ENCODE measurements at places on chromosomes 6 and 20.

DNA sequence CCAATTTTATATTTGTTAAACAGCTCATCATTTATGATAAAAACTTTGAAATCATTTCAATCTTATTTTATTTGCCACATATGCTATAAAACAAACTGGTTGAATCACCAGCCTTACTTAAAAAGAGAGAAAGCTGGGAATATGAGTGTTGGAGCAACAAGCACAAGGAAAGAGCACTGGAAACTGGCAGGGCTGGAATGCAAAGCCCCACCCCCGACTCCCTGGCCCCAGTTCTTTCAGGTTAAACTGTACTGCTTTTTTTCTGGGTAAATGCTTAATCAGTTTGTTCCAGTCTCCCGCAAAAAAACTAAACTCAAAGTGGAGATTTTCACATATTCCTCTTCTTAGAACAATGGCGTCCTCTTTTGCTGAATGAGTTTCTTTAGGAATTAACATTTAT is 433.8 kb upstream of the NOX3 start:
- no peak for DNase-seq

- DNase-seq, result no peak
These were observed 715.8 kb upstream of the HS3ST5 start for GRCh38 chr6:115058414-115059211.

DNA sequence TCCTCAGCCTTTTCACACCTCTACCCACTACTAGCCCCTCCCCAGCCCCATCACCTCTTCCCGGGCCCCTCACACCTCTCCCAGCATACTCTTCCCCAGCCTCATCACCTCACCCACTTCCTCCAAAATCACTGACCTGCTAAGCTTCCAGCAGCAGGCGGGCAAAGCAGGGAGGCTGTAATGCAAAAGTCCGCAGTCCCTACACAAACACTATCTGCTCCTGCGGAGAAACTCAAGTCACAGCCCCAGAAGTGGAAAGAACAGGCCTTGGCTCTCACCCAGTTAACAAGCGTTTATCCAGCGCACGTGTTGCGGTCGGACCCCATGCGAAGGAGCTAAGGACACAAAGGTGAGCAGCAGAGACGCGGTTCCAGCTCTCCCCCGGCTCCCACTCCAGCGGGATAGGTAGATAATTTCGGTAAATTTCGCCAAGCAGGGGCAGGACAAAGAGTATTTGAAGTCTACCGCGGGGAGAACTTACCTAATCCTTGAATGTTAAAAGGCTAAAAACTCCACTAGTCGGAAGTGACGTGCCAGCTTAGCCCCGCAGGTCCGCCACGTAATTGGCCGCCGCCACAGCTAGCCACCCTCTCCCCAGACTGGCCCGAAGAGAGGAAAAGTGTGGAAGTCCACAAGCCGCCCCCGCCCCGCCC is 728 bp upstream of the TRIM39 start:
- peak; percentile 89 for DNase-seq

DNA sequence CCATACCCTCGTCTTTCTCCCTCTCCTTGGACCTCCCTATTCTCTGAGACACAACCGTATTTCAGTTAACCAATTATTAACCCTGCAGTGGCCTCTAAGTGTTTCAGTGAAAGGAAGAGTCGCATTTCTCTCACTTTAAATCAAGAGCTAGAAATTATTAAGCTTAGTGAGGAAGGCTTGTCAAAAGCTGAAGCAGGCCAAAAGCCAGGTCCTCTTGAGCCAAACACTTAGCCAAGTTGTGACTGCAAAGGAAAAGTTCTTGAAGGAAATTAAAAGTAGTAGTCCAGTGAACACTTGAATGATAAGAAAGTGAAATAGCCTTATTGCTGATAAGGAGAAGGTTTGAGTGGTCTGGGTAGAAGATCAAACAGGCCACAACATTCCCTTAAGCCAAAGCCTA is 58.3 kb downstream of the SNX9 start:
- DNase-seq, result no peak

DNA sequence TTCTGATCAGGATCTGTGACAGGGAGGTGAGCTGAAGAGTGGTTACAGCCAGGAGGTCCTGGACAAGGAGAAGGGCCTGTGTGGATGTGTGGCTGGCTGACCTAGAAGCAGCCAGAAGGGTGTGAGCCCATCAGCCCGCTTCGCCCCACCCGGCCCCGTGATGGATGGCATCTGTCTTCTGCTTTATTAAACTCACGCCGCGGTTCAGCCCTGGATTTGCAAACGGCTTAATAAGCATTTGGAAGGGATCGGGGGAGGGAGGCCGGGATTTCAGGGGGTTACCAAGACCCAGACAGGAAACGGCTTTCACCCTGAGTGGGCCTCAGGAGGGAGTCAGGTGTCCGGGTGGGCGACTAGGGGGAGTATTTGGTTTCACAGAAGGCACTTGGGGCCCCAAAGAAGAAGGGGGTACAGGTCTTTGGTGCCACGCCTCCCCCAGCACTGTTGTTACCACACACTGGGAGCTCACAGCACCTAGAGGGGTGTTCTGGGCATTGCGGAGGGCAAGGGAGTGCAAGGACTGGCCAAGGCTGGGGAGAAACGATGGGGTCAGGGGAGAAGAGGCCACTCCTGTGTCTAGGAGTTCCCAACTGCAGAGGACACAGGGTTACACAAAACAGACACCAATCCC is 53.8 kb upstream of the FOXP4 start:
- DNase-seq, result no peak

GRCh38 chr6:38116248-38116647 is 296.7 kb downstream of the ZFAND3 start:
- no peak for DNase-seq

GRCh38 chr20:46368902-46369268 is 37.5 kb downstream of the ELMO2 start:
- DNase-seq, result no peak

Measured in AML-193 (cell line).